Natural killer cell treated with Interleukin-12 subunit alpha and Interleukin-12 subunit beta and Interleukin-15 and Interleukin-18, amount 100 ng/mL, for 72 hours (primary cell): ENCODE measurements at places on chromosomes 1 and 21. TPM values are rescaled to one million over a fixed set of nuclear protein-coding genes. Genes with fewer than 3 reads are reported as not detected.

DNA sequence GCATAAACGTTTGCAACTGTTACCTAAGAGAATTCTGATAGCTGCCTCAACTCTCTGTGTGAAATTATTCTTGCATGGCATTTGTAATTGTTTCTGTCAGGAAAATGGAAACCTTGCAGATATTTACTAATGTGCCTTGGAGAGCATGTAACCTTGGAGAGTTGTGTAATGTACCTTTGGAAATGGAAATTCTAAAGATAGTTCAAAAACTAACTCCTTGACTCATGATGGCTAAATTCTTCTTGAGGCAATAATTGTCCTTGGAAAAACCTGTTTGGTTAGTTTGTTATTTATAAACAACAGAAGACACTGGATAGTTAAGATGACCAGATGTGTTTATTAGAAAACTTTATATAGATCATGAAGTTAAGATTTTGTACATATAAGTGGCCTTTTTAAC, 1033.8 kb downstream of the PLA2G4A start:
- DNase-seq: no peak

DNA sequence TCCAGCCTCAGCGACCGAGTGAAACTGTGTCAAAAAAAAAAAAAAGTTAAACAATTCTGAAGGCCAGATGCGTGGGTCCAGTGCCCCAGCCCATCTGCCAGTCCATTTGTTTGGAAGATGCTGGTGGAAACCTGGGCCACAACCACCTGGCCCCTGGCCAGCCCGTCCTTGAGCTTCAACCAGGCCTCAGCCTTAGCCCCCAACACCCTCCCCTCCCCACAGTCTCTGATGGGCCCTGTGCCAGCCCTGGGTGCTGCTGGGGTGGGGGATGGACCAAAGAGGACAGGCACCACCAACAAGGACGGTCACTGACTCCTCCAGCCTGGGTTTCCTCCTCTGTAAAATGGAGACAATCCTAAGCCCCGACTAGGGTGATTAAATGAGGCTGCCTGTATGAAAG, 19.6 kb upstream of the PLEKHG5 start:
- no peak for DNase-seq

DNA sequence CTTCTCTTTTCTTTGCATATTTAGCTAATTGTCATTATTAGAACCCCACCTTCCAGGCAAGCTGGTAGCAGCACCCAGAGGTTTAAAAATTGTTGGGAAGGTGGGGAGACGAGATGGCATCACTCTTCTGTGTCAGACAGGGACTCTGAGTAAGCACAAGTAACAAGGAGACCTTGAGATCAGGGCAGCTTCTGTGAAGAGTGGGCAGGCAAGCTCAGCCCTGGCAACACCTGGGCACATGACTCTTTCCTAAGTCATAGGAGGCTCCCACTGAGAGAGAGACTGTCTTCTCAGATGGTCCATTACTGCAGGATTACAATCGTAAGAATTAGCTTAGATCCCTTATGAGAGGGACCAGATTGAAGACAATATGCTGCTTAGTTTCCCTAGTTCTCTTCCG, 183.5 kb downstream of the BRINP2 start:
- no peak for DNase-seq

The FCMR gene
- 6.8 TPM for total RNA-seq

The SPRR1A gene
- not detected for total RNA-seq

DNA sequence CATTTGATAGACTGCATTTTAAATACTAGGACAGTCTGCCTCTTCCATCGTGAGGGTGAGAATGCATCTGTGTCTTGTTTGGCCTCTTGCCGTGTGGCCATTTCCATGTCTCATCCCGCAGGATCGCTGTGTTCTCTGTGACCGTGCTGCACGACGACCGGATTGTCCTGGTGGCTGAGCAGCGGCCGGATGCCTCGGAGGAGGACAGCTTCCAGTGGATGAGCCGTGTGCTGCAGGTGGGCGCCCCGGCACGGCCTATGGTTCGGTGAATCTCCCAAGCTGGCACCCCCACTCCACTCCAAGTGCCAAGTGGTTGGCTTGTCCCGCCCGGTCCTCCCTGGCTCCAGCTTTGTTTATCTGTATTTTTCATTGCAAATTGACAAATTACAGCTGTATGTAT, 55.2 kb downstream of the S100B start:
- DNase-seq: no peak

The CCDC185 gene
- not detected for total RNA-seq

DNA sequence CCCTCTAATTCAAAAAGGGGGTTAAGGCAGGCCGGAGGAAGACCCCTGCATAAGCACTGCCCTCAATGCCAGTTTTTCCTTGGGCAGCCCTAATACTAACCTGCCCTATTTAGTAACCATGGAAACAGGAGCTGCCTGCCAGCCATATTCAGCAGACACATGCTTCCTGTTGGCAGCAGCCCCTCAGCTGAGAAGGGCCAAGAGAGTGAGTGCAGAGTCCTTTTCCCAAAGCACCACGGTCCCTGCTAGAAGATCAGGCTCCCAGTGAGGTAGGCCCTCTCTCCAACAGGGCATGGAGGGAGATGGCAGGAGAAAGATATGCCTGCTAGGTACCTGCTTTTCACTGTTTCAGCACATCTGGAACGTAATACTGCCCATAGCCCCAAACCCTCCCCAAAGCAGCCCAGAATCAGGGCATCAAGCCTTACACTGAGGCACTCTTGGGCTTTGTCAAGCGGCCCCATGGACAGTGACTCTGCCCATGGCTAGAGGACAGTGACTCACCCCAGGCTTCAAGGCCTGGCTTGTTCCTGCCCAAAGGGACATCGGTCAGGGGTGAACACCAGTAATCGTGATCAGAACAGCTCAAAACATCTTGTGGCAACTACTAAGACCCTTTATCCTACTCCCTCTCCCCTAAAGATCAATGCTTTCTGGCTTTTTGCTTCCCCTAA, 64.5 kb downstream of the BCAR3 start:
- DNase-seq: no peak

The RPS27 gene
- 370 TPM for total RNA-seq

DNA sequence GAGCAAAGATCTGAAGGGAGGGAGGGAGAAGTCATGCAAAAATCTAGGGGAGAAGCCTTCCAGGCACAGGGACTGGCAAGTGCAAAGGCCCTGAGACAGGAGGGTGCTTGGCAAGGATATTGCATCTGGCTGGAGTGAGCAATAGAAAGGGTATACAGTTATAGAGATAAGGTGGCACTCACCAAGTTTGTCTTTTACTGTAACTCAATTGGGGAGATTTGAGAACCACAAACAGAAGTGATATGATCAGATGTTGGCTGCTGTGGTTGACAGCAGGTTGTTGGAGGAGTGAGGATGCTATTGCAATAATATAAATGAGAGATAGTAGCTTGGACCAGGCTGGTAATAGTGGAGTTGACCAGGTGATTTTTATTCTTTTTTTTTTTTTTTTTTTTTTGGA, 25.6 kb downstream of the MCOLN3 start:
- DNase-seq: no peak

GRCh38 chr1:61152469-61153105, 70.2 kb downstream of the NFIA start:
- no peak for DNase-seq

DNA sequence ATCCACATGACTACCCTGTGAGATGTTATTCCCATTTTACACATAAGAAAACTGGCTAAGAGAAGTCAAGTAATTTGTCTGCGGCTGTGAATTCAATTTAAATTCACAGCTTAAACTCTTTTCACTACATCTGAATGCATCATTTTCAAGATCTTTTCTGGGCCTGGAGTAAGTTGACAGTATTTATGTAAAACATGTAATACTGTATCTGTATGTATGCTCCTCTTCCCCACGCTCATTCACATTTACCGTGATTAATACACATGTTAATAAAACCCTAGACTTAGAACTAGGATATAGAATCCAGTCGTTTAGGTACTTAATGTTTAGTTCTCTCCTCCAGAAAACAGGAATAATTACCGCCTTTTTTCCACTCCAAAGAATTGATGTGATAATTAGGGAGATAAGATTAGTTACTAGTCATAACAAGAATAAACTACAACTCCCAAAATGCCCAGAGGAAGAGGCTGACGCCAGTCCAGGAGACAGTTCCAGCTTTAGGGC, 442 bp upstream of the PPP1R12B start:
- DNase-seq: no peak

GRCh38 chr1:10671622-10672342, 124.7 kb downstream of the CASZ1 start:
- no peak for DNase-seq

DNA sequence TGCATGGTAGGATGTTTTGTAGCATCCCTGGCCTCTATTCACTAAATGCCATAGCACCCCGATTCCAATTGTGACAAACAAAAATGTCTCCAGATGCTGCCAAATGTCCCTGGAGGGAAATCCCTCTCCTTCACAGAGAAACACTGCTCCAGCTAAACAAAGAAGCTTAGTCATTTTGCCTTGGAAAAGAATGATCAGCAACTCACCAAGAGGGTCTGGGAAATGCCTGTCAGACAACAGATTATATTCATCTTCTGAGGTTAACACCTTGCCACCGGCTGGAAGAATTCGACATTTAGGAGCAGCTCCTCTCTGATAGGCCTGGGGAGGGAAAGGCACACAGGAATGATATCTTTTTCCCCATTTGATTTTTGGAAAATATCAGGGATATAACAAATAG, 84.4 kb downstream of the NIBAN1 start:
- no peak for DNase-seq
